Naive thymus-derived CD4-positive, alpha-beta T cell (primary cell): ENCODE measurements at places on chromosomes 1 and 21. TPM values are rescaled to one million over a fixed set of nuclear protein-coding genes. Genes with fewer than 3 reads are reported as not detected.

GRCh38 chr1:17134724-17135123 is 15.5 kb upstream of the PADI2 start:
- no peak for DNase-seq

DNA sequence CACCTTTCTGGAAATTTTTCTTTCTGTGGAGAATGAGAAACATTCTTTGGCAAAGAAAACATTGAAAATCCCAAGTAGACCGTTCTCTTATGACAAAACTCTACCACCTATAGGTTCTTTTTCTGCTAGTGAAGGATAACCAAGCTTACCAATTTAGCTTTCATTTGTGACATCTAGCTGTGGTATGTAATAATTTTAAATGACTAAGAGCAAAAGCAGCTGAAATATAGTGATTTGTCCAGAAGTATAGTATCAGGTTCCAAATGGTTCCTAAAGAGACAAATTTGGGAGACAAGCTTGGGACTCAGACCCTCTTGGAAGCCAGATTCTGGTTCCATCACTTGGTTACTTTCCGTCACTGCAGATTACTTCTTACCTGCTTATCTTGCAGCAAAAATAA is 24.4 kb downstream of the FUBP1 start:
- DNase-seq = no peak

DNA sequence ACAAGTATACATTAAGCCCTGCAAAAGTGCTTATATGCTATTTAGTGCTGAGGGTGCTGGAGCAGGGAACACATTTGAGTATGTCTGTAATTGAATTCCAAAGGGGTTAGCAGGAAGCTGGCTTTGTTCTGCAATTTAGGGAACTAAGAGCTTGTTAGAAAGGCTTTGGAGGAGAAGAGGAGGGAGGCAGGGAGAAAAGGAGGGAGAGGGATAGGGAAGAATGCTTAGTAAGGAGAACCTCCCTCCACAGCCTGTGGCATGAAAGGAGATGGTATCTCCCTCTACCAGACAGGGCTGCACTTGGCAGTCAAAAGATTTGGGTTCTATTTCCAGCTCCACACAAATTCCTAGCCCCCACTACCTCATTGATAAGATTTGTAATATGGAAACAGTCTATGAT is 217.8 kb downstream of the DAB1 start:
- DNase-seq = no peak

AMY1A gene
- total RNA-seq = not detected

- DNase-seq = no peak
Measured at GRCh38 chr1:26949266-26949925, 10.9 kb downstream of the KDF1 start.

DNA sequence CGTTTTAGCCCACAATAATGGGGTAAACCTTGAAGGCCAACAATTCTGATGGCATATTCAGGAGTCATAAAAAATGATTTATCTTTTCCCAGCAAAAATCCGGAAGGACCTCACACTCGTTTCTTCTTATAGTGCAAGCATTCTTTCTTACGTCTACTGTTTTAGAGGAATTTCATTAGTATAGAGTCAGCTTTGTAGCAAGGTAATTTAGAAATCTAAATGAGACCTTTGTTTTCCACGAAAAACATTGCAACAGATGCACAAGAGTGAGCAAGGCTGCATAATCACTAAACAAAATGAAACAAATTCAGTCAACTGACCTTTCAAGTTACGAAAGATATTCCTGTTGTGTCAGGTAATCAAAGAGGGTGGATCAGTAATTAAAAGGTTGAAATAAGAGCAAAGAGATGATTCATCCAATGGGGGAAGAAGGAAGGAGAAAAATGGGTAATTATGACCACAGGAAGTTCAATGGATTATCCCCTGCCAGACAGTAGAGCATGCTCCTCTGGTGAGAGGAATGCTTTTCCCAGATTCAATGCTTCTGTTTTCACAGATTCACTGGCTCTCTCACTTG is 560 bp upstream of the CSDE1 start:
- DNase-seq = no peak

GMEB1 gene
- total RNA-seq = 26.7 and 27.3 TPM in 2 replicates

- peak; percentile 89 for DNase-seq
Measured at GRCh38 chr1:225881959-225882693, at the start of gene TMEM63A. TMEM63A (minus strand) TSS chr1:225882380; CDS start chr1:225877580, 4,800 bp downstream.

ARTN gene
- 0.76 TPM for total RNA-seq

DNA sequence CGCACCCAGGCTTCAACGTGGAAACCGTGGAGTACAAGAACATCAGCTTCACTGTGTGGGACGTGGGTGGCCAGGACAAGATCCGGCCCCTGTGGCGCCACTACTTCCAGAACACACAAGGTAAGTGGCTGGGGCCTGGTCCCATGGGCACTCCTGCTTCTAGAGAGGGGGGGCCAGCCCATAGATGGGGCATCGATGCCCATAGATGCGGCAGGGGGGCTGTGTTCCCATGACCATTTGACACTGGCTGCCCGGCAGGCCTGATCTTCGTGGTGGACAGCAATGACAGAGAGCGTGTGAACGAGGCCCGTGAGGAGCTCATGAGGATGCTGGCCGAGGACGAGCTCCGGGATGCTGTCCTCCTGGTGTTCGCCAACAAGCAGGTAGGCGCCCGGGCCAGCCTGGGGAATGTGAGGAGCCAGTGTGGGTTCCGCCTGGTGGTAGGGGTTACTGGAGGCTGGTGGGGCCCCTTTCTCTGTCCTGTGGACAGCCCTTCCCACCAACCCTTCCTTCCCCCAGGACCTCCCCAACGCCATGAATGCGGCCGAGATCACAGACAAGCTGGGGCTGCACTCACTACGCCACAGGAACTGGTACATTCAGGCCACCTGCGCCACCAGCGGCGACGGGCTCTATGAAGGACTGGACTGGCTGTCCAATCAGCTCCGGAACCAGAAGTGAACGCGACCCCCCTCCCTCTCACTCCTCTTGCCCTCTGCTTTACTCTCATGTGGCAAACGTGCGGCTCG is 5.6 kb downstream of the C1orf35 start:
- no peak for DNase-seq

LGR6 gene
- total RNA-seq = 0.95 TPM

FAM78B gene
- not detected for total RNA-seq

- DNase-seq = no peak
Measured at GRCh38 chr1:21955501-21956281, 18.6 kb upstream of the HSPG2 start.

DNA sequence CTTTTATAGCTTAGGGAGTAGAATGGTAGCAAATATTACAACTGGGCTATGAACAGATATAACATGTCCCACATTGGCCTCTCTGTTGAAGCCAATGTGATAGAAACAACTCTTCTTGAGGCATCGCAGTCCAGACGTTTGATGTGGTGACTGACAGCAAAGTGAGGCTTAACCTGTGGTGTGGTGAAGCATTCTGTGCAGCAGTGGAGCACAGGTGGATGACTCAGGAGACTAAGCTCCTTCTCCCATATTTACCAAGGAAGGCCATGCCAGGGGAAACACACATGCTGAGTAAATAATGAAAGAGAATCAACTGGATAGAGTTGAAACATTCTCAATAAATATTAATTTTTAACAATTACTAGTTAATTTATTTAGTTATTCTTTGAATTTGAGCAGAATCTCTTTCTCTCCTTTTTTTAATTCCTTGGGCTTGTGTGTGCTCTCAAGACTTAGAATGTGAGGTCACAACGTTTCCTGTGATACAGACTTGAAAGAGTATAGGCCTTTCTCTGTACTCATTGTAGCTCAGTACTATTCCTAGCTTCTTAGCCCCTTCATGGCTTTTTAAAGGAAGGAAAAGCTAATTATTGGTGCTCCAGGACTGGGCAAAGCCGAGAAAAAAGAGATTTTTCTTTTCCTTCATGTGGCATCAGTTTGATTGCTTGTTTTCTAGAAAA is 17.6 kb downstream of the CRB1 start:
- no peak for DNase-seq

DNA sequence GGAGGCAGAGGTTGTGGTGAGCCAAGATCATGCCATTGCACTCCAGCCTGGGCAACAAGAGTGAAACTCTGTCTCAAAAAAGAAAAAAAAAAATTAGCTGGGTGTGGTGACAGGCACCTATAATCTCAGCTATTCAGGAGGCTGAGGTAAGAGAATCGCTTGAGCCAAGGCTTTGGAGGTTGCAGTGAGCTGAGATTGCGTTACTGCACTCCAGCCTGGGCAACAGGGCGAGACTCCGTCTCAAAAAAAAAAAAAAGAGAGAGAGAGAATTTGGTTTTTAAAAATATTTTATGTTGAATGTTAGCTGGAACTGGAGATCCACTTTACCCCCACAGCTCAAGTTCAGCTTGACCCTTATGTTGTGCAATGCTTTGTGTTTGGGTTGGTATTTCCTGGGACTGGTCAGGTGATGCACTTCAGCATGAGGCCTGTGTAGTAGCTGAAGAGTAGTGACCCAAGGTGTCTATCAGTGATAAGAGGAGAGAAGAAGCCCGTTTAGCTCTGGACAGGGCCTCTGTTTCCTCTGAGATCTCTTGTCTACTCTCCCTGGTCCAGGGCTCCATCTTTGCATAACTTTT is 36.8 kb upstream of the MACF1 start:
- no peak for DNase-seq

LINGO4 gene
- total RNA-seq = not detected

GNG12 gene
- not detected for total RNA-seq

GRCh38 chr21:43585924-43586413 is 73.3 kb downstream of the HSF2BP start:
- no peak for DNase-seq

MLLT11 gene
- 3.3 and 3.5 TPM in 2 replicates for total RNA-seq
